Urothelium cell line (cell line): ENCODE measurements at places on chromosomes 5 and 9.
A peak's percentile ranks its signal among the peaks of the same experiment; 100 is the strongest.

GRCh38 chr9:127803507-127804352 is 1.0 kb downstream of the FPGS start:
- peak; percentile 42 for DNase-seq

- no peak for DNase-seq
Observed at GRCh38 chr9:131180454-131180853, 55.1 kb downstream of the NUP214 start.

DNA sequence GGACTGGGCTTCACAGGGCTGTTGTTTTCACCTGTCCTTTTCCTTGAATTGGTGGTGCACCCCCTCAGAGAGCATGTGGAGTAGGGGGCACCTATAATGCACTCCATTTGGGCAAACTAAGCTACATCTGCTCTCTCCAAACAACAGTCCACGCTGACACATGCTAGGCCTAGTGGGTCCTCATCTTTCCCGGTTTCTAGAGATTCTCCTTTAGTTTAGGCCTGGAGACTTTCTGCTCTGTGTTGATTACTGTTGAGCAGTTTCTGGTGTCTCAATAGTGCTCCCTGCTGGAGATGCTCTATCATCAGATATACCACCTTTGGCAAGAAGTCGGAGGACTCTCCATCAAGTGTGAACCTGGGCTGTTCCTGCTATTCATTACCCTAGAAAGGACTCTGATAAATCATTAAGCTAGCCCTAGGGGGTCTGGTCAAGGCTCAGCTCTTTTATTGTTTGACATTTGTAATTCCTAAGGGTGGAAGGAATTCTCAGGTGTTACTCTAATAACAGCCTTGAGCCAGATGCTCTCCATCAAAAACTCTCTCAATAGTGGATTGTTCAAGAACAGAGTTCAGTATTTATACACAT is 64.0 kb upstream of the FYB1 start:
- peak; percentile 52 for DNase-seq

- no peak for DNase-seq
Observed at GRCh38 chr5:149315753-149316152, 29.5 kb upstream of the GRPEL2 start.

DNA sequence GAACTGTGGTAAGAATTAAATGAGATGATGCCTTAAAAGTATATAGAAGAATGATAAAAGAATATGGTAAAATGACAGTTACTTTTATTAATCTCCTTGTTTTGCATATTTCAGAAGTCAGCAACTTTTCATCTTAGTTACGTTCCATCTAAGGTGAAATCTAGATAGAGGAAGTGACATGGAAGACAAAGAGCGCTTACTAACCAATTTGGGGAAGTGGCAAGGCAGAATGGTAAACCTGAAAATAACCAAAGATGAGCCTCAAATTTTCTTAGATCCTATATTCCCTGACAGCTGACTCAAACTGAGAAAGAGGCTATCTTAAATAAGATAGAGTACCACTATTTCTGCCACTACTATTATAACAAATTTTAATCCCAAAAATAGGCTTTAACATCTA is 52.5 kb downstream of the FGF10 start:
- DNase-seq: no peak

DNA sequence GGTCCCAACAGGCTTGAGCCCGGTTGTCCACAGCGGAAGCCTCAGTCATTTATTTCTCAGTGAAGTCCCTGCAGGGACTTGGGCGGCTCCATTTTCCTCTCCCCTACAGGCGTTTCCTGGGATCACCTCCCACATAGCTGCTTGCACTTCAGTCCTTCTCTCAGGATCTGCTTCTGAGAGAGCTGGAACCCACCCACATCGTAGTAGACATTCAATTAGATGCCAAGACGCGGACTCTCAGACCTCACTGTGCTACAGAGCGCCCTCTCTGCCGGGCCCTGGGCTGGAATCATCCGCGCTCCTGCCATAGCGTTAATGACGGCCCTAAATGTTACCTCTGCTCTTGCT is 54.0 kb upstream of the ROR2 start:
- no peak for DNase-seq

DNA sequence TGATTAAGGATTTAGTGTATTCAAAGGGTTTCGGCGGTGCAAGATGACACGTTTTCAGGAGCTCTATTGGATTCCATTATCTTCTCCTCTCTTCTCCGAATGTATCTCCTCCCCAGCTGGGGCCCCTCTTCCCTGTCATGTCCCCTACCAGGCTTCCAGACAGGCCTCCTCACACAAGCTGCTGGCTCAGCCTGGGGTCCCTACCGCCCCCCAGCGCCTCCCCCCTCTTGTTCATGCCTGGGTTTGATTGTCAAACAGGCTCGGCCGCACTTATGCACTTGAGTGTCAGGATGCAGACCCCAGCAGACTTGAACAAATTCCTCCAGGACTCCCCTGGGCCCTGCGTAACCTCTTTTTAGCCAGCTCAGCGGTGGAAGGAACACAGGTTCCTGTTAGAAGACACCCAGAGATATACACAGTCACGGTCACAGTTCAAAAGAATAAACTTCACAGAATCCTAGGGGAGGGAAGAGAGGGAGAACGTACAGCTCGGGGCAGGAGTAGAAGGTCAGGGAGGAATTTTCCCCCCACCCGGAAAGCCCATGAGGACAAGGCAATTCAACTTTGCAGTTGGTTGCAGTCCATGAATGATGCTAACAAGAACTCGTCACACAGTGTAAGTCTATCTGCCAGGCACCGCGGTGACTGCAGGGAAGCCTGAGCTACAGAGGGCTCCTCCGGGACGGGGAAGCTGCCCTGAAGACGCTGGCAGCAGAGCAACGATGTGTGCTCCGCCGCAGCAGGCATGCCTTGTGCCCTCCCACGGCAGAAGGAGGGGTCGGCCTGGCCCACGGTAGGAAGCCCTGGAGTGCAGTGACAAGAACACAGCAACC is 560.0 kb downstream of the BNC2 start:
- DNase-seq: no peak

- DNase-seq: no peak
Observed at GRCh38 chr5:153792305-153792704, 246.4 kb downstream of the FAM114A2 start.

GRCh38 chr5:83099445-83099844 is 22.1 kb downstream of the XRCC4 start:
- DNase-seq: no peak

GRCh38 chr9:110748251-110748893 is 79.8 kb downstream of the MUSK start:
- no peak for DNase-seq

DNA sequence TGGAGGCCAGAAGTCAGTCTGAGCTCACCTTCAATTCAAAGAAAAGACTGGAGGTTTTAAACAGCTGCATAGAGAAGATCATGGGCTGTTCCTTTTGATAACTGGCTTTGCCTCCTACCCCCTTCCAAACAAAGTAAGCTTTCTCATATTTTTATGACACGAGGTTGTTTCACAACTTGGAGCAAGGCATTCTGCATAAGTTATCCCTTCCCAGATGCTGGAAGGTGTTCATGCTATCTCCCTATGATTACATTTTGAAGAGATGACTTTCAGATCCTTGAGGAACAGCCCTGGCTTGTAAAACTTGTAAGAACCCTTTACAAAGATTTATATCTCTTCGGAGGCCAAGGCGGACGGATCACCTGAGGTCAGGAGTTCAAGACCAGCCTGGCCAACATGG is 571.9 kb upstream of the FTMT start:
- DNase-seq: no peak
